ENCODE measurements at places on chromosomes 12 and 14.

GRCh38 chr14:61765225-61765943 is 3.2 kb downstream of the SNAPC1 start:
- no peak for DNase-seq

- DNase-seq: peak; percentile 75
Observed at GRCh38 chr12:44357494-44357893, 518.6 kb downstream of the NELL2 start.

GRCh38 chr12:89259821-89260220 is 92.5 kb downstream of the DUSP6 start:
- no peak for DNase-seq

- DNase-seq: no peak
Observed at GRCh38 chr12:25995906-25996305, 37.4 kb downstream of the RASSF8 start.

- peak; percentile 30 for DNase-seq
Observed at GRCh38 chr12:82461836-82462235, 103.5 kb downstream of the METTL25 start.

DNA sequence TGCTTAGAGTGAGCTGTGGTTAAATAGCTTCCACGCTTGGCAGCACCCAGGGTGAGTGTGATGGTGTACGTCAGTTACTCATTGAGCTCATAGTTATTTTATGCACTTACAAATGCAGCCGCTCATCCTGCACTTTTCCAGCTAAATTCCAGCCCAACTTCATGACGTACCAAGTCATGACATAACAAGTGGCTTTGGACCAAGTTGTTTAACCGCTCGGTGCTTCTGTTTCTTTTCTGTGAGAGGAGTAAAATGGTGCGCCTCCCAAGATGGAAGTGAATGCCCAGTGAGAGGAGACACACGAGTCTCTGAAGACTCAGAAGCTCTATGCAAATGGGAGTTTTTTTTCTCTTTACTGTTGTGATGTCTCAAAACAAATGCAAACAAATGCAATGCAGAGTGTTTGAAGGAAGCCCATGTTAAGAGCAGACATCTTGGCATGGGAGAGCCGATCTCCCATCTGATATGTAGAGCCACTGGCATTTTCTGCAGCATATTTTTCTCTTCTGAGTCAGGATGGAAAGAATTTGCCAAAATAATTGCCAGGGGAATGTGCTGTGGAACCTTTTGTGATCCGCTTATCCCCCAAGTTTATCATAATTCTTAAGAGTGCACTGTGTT is 72.2 kb downstream of the FBXW8 start:
- DNase-seq: peak; percentile 69

All from epithelial cell of proximal tubule (primary cell).